NCI-H2081 treated with DMSO at 0.1 percent for 48 hours (cell line): ENCODE measurements at places on chromosomes 6 and 20.
A peak's percentile ranks its signal among the peaks of the same experiment; 100 is the strongest.

DNA sequence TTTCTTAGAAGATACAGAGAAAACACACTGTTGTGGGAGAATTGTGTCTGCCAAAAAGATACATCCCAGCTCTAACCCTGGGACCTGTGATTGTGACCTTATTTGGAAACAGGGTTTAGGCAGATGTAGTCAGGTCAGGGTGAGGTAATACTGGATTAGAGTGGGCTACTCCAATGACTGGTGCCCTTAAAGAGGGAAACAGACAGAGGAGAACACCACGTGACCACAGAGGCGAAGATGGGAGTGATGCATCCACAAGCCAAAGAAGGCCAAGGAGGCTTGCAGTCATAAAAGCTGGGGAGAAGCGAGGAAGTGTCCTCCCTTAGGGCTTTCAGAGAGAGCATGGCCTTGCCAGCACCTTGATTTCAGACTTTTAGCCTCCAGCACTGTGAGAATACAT, 35.6 kb downstream of the SLC52A3 start:
- DNase-seq: no peak

DNA sequence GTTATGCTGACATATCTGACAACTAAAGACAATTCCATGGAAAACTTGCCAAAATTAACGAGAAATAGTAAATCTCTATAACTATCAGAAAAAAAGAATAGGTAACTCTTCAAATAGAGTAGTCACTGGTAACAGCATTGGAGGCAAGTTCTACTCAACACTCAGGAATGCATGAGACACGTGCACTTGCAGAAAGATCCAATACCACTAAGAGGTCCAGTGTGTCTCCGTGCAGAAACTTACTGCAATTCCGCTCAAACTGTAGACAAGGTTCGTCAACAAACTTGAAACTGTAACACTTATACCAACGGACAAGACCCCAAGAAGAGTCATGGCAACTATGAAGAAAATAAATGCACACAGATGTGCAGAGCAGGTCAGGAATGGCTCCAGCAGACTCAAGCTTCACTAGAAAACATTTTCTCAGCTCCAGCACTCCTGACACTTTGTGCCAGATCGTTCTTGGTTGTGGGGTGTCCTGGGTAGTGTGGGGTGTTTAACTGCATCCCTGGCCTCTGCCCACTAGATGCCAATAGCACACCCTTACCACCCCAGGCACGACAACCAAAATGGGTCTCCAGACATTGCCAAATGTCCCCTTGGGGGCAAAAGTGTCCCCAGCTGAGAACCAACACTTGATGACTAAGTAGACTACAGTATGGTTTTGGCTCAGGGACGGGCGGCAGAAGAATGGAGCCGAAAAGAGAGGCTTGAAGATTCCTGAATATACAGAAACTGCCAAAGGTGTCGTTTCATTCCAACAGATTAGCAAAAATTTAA, 134.8 kb downstream of the DTNBP1 start:
- DNase-seq: no peak

- no peak for DNase-seq
These were observed 21.6 kb downstream of the TPX2 start for GRCh38 chr20:31760519-31761240.

DNA sequence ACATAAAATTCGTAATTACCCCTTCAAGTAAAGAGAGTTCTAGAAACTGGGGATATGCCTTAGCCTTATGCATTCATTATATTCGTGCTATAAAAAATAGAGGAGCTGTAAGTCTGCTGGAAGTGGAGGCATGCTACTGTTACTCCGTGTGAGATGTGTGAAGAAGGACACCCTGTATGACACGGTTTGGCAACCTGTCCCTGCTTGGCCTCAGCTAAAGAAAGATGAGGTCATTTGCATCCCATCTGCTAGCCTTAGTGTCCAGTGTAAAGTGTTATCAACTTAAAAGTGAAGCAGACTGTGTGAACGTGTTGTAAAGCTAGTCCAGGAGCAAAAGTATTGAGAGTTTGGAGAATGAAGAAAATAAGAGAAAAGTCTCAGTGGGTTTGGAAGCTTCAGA, 135.1 kb upstream of the RAB32 start:
- no peak for DNase-seq

- DNase-seq: no peak
These were observed 8.0 kb upstream of the EPM2A start for GRCh38 chr6:145743332-145743731.

DNA sequence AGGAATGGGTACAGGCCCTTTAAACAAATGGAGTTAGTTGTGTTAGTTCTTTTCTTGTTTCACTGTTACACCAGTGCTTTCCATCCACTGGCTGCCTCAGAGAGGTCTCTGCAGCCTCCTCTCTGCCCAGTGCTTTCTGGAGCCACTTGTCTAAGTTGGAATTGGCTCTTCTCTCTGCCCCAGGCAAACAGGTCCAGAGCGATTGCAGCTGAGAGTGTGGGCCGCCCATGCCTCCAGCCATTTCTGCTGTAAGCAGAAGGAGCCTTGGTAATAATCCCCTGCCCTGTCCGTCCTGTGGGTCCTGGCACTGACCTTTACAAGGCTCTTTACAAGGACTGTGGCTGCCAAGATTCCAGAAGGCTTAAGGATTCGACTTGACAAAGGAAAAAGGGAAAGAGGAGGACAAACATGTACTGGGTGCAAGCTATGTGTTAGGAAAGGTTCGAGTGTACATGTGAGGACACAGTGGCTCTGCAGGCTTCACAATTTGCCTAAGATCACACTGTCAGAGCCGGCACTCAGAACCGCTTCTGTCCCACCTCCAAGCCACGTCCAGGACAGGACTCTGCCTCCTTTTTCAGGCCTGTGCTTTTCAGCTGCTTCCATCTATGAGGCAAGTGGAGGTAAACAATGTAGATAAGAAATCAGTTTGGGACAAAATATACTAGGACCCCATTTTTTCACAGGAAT, 88.5 kb downstream of the POPDC3 start:
- no peak for DNase-seq

GRCh38 chr6:139588076-139588639, 213.7 kb upstream of the CITED2 start:
- DNase-seq: peak; percentile 61

- no peak for DNase-seq
These were observed 140.4 kb downstream of the HDGFL1 start for GRCh38 chr6:22709803-22710202.

DNA sequence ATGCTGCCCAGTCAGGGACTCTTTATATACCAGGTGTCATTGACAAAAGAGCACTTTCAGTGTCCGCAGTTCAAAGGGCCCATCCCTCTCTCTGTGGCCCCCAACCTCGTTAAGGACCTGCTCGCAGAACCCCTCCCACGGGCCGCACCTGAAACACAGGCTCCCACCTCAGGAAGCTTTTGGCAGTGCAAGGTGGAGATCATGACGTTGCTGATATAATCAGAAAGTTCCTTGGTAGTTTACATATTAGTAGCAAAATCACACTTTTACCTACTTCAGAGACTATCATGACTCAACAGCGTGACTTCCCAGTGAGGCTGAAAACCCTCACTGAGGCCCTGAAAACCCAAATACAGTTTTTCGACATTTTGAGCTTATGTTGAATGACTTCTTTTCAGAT, 4.1 kb downstream of the TTLL2 start:
- no peak for DNase-seq
